Urothelium cell line (cell line): ENCODE measurements at places on chromosomes 7 and 10.

DNA sequence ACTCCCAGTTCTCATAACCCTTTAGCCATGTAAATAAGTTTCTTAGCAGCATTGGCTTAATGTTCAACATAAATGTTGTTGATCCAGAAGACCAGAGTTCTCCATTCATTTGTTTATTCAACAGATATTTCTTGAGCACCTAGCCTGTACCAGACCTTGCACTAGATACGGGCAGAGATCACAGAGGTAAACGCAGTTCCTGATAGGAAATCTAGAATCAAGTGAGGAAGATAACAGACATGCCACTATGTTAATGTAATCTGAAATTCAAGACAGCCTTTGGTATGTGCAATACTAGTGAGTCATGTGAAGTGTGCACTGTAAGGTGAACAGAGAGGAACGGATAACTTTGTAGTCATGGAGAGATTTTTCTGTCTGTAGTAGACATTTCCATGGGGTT lies 3.0 kb downstream of the BUB3 start:
- DNase-seq = no peak

DNA sequence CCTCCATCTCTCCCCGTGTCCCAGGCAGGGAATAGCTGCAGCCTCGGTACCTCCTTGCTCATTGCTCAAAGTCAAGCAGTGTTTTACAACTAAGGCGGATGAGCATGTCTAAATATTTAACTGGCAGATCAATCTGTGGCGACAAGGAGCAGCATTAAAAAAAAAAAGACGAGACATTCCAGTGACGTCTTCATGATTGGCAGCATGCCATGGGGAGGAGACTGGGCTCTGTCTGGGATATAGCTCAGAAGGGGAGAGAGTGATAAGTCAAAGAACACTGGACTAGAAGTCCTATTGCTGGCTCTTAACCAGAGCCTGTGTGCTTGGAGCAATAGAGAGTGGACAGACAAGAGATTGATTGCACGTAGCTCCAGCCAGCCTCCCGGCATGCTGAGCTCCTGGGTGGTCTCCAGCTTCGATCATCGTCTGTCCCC lies 287.5 kb upstream of the PODXL start:
- peak; percentile 46 for DNase-seq

- no peak for DNase-seq
Observed at GRCh38 chr7:41170466-41170865, 532.4 kb downstream of the INHBA start.

DNA sequence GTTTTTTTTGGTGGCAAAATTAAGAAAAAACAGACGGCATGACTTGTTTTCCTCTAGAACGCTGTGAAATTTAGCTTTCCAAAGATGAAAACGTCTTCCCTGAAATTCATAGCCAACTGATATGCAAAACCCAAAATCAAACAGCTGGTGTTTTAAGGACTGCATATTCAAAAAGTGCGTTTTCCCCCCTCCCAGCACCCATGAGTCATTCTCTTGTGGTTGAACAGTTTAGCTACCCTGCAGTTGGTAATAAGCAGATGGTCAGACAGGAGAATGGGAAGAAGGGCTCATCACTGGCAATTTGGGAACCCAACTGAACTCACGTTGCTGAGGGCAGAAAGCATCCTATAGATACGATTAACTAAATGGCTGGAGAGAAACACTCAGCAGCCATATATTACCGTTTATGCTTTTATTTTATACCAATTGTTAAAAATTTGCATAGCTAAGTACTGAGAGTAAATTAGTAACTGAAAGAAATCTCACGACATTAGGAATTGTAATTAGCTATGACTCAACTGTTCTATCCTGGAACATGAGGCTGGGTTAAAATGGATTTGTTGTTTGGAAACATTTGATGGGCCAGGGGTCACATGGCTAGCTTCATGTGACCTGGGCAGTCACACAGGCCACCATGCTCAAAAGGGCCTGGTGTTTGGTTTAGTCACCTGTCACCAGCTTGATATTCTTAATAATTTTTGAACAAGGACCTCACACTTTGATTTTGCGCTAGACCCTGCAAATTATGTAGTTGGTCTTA lies 343.1 kb downstream of the PHTF2 start:
- peak; percentile 54 for DNase-seq

GRCh38 chr7:138477581-138477980 lies 17.5 kb downstream of the TRIM24 start:
- no peak for DNase-seq

DNA sequence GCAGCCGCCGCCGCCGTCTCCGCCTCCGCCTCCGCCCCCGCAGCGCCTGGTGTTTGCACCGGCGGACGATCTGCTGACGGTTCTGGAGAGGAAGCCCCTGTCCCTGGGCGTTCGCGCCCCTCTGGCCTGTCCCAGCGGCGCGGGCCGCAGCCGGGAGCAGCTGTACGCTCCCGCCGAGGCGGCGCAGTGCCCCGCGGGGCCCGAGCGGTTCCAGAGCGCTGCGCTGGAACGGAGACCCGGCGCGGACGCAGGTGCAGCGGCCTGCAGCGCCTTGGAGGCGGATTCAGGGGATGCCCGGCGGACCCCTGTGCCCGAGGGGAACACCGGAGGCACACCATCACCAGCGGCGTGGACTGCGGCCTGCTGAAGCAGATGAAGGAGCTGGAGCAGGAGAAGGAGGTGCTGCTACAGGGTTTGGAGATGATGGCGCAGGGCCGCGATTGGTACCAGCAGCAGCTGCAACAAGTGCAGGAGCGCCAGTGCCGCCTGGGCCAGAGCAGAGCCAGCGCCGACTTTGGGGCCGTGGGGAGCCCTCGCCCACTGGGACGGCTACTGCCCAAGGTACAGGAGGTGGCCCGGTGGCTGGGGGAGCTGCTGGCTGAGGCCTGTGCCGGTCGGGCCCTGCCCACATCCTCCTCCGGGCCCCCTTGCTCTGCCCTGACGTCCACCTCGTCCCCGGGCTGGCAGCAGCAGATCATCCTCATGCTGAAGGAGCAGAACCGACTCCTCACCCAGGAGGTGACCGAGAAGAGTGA lies 24.8 kb upstream of the ZNF735 start:
- no peak for DNase-seq

DNA sequence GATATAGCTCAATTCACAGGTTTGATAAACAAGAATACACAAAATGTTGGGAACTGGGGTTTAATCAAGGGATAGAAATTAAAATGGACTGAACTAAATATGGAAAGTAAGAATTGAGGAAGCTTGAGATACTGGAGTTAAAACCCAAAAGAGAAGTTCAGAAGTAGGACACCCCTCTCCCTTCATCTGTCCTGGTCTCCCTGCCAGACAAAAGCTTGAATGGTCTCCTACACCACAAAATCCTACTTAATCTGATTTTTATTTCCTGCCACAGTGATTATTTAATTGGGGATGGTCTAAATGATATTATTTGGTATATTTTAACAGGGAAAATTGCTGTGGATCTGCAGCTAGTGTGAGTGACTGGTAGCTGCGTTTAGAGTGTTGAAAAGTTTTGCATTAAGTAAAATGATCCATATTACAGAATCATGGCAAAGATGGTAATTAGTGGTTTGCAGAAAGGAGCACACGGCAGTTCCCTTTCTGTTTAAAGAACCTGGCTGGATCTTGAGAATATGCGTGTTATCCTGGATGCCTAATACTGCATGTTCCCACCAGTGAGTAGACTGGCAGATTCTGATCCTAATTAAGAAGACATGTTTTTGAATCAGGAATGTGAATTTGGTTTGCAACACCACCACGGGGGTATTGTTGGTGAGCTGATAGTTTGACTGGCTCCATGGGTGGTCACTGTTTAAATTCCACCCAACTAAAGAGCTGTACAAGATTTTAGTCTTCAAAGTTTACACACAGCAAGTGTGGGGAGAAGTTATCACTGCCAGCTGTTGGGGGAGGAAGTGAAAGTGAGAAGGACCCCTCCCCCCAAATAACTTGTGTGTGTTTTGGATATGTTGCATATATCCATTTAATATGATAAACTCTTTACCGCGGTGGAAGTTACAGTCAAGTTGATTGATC lies 5.5 kb downstream of the RBM20 start:
- no peak for DNase-seq
